K562 (cell line): ENCODE measurements at places on chromosomes 7 and 10. TPM values are rescaled to one million over a fixed set of nuclear protein-coding genes. Genes with fewer than 3 reads are reported as not detected.

Gene FZD8
- total RNA-seq = 1.2 and 1.4 TPM in 2 replicates

Gene UCN3
- not detected in 2 replicates for total RNA-seq

Gene PRRT4
- not detected in 2 replicates for total RNA-seq

Gene MLXIPL
- 10.2 and 11.8 TPM in 2 replicates for total RNA-seq

Gene ODAD2
- total RNA-seq = not detected in 2 replicates
